ENCODE measurements at places on chromosomes 2 and 18. TPM values are rescaled to one million over a fixed set of nuclear protein-coding genes. Genes with fewer than 3 reads are reported as not detected.

CHMP3 gene
- 109 TPM for total RNA-seq

PLA2R1 gene
- 47.7 TPM for total RNA-seq

SRBD1 gene
- 11.2 TPM for total RNA-seq

AKAIN1 gene
- total RNA-seq = not detected

CAPN14 gene
- 0.10 TPM for total RNA-seq

MSH6 gene
- total RNA-seq = 80.6 TPM

IL36RN gene
- total RNA-seq = not detected

AQP12B gene
- not detected for total RNA-seq

DYSF gene
- 112 TPM for total RNA-seq

POTEI gene
- 0.07 TPM for total RNA-seq

HOXD11 gene
- total RNA-seq = not detected

RHOB gene
- 191 TPM for total RNA-seq

WDCP gene
- total RNA-seq = 10.6 TPM

Data from chondrocyte (in vitro differentiated cells).